ENCODE measurements at places on chromosomes 2 and 18.

DNA sequence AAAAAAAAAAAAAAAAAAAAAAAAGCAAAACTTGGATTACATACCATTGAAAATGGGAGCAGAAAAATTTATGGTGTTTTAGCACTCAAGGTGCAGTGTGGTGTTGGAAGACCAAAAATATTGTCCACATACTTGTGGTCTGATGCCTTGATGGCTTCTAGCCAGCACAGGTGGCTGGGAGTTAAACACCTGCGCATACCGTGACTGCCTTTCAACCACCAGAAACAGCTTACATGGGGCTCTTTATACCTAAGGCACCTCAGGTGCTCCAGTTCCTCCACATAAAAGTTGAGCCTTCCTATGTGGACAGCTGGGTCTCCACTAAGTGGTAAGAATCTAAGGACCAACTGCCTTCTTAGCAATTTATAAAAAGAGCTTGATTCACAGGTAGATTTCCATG lies 802.6 kb upstream of the CELF4 start:
- no peak for DNase-seq

DNA sequence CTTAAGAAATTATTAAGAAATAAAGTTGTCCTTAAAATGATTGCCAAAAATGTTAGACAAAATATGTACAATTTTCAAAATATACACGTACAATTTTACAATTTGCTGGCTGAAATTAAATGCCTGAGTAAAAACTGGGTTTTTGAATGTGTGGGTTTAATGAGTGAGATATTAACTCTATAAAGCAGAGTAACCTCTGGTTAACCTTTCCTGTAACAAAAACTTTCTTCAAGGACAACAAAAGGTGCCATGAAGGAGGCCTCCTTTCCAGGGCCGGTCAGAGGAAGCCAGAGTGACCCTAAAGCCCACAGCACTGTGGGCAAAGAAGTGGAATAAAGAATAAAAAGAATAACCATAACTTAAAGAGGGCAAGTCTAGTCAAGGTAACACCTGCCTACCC lies 16.5 kb upstream of the MAL start:
- no peak for DNase-seq

- no peak for DNase-seq
These were observed 9.3 kb downstream of the RHOB start for GRCh38 chr2:20456116-20456571.

DNA sequence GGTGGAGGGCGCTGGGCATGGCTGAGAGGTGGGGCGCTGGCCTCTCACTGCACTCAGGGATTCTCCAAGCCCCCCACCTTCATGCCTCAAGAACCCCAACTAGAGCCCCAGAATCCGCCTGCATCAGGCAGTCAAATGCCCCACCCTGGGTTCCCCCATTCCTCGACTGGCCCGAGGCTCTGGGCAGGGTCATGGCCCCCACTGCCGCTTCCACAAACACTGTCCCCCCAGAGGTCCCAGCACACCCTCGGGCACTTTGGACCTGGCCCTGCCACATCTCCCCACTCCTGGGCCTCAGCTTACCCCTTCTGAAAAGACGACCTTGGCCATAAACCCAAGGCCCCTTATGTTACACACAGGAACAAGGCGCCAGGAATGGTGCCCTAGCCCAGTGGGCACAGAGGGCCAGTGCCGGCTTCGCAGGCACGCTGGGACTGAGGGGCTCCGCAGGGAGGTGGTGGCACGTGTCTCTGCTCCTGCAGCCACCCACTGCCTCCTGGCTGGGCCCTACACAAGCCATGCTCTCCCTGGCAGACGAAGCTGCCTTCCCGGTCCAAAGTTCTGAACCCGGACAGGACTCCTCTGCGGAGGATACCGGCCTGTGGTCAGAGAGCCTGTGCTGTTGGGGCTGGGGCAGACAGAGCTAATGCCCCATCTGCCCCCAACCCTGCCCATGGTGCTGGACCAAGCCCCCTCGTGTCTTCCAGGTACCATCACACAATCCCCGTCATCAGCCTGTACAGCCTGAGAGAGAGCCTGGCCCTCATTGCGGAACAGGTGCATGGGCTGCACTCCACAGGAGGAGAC lies 6.8 kb downstream of the AGXT start:
- DNase-seq, result no peak

DNA sequence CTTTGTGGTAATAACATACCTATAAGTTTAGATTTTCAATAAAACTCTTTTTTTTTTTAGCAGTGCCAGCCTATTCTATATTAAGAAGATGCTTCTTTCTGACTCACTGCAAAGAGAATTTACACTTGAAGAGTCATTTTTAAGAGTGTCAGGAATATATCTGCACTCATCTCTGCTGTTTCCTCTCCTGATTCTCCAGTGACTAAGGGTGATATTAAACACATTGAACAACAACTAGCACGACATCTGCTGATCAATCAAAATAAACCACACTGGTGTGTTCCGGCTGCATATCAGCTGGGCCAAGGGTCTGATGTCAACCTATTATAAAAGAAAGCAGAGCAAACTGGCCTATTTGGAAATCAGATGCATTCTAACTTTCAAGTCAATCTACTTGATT lies 15.0 kb downstream of the RAB27B start:
- DNase-seq, result no peak

- DNase-seq, result no peak
These were observed 185.6 kb downstream of the RIT2 start for GRCh38 chr18:42929857-42930256.

DNA sequence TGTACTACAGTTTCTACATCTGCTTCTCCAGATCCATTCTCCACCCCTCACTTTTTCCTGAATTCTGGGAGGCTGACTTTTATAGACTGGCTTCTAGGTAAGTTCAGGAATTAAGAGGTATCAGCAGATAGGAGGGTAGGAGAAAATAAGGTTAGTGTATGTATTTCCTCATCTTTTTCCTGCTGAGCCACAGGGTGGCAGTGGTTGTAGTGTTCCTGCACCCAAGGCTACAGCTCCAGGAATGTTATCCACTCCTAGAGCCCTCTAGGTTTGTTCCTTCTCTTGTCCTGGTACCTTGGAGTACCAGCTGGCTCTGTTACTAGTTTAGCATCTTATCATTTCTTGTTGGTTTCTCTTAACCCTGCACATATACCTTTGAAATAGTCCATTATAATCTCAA lies 40.7 kb upstream of the C2orf66 start:
- DNase-seq, result no peak

DNA sequence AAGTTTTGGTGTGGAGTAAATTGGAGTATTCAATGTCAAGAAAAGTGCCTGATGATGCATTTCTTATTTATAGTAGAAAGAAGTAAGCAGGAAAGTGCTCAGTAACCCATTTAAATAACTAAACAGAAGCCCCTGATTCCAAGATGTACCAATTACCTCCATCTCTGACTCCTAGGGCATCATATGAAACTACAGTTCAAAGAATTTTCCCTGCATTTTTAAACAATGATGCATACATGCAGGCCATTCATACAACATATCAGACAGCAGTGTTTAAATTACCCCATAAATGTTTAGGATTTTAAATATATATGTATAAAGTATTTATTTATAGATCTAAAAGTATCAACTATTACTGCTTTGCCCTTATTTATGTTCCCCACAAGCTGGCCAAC lies 36.2 kb downstream of the FTCDNL1 start:
- DNase-seq, result no peak

- no peak for DNase-seq
These were observed 29.6 kb downstream of the SERTAD2 start for GRCh38 chr2:64624108-64624610.

DNA sequence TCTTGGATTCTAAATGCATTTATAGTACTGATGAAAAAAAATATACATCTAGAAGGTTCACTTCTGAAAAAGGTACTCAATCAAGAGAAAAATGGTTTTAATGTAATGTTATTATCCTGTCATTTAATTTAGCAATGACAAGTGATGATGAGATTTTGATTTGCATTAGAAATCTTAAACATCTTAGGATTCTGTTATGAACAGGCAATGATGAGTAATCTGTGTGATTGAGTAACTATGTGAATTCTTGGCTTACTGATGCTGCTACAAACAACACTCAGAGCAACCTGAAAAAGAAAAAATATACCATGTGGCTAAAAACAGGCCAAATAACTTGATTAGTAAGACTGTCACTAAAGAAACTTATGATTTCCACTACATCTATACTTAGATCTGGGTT lies 30.1 kb downstream of the RBKS start:
- DNase-seq, result no peak

GRCh38 chr18:33603454-33603853 lies 25.4 kb downstream of the ASXL3 start:
- DNase-seq, result no peak

DNA sequence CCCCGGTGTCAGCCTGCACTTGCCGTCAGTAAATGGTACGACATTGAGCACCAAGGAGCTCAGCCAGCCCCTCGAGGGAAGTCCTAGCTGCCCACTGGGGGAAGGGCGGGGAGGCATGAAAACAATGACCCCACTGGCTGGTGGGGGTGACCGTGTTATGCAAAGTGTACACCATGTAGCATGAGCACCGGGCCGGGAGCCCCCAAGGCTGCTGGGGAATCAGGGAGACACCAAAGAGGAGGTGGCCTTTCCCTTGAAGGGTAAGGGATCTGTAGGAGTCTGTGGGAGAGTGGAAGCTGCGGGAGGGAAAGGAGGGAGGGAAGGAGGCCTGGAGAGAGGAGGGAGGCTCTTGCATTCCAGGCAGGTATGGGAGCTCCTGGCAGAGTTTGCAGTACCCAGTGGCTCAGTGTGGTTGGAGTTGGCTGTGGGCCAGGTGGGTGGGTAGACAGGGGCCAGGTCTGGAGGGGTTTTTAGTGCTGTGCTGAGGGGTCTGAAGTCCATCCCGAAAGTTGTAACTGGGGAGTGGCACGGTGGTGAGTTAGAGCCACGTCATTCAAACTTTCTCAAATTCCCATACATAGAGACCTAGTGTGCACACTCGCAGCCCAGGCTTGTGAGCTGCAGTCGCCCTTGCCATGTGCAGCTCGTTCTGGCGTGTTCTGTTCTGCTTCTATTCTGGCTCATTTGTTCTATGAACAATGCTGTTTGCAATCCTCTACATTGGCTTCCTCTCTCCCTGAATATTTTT lies 22.4 kb downstream of the RRM2 start:
- DNase-seq, result no peak

DNA sequence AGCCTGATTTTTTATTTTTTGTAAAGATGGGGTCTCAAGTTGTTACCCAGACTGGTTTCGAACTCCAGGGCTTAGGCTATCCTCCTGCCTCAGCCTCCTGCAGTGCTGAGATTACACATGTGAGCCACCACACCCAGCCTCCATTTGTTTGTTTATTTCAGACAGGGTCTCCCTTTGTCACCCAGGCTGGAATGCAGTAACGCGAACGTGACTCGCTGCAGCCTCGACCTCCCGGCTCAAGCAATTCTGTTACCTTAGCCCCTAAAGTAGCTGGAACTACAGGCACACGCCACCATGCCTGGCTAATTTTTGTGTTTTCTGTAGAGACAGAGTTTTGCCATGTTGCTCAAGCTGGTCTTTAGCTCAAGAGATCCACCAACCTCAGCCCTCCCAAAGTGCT lies 27.2 kb downstream of the UBXN4 start:
- DNase-seq, result no peak

DNA sequence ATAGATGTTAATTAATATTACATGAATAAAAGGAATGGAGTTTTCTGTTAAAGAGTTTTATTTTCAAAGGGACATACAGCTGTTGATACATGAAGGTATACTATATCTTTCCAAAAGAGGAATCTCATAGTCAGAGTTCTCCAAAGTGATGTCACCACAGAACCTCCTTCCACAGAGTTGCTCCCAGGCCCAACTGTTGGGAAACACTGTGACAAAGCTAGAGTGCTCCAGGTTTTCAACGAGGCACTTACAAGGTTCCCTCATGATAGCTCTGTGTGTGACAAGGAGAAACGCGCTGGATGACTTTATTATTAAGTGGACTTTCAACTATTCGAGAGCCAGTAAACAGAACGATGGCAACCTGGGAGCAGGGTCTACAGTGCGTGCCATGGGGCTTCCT lies 33.5 kb downstream of the PTPN18 start:
- no peak for DNase-seq

GRCh38 chr2:222307978-222308730 lies 9.4 kb upstream of the PAX3 start:
- DNase-seq, result no peak

DNA sequence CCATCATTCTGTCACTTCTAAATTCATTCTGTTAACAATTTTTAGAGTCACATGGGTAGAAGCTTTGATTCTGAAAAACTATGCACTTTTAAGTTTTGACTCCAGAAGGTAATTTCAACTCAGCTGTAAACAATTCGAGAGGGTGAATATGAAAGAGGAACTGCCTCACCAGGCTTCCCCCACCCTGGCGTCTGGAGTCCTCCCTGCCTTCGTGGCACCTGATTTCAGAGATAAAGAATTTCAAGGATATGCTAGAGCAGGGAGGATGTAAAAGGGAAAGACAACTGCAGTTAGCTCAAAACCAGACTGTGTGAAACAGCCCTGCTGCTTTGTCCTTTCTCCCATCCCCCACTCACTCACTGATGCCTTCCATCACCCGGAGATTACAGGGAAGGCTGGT lies 40.7 kb downstream of the ONECUT2 start:
- DNase-seq, result no peak

DNA sequence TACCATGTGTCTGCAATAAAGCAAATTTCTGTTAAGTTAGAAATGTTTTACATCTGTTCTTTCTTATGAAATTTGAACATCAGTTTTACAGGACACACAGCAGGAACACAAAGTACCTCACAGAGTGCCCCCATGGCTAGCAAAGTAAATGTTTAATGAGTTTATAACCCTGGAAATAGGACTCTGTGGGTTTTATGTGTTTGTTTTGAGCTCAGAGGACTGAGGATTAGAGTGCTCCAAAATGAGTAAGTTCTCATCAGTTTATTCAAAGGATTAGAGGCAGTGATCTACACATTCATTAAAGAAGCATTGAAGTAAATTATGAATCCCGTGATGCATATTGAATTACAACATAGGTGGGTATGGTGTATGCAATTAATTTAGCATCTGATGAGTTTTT lies 281.8 kb downstream of the GULP1 start:
- no peak for DNase-seq

DNA sequence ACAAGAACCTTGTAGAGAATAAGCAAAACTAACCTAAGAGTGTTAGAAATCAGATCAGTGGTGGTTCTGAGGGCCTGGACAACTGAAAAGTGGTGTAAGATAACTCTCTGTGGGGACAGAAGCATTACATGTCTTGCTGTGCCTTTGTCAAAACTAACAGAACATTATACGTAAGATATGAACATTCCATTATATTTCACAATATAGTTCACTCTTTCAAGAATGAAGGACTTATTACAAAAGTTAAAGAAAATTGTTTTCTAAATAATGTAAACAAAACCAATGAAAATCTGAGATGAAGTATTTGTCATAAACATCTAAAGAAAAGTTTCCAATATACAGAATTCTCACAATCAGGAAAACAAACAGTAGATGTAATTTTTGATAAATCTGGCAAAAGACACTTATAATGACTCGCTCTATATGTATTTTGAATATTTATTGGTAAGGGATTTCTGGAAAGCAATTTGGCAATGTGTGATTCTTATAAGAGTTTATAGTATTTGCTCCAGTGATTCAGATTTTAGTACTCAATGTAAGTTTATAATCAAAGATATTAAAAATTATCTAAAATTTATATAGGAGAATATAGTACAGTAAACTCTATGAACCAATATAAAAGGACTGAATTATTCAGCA lies 258.4 kb downstream of the CD226 start:
- DNase-seq, result no peak

Data from GM19239 (cell line).